Right forelimb (tissue), 1 donor: ENCODE measurements at places on chromosomes 5 and 9.

DNA sequence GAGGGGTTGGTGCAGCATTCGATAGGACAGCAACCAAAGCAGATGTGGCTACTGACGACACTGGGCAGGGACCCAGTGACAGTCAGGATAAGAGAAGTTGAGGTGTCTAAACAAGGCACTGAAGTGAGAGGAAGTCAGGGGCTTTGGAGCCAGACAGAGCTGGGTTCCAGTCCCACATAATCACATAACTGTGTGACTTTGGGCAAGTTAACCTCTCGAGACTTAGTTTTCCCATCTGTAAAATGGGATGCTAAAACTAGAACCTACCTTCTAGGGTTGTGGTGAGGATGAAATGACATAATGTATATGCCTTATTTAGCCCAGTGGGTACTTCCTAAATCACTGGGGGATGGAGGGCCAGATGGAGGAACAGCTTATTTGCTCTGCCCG lies 3.1 kb downstream of the ANGPTL2 start:
- DNase-seq = no peak

GRCh38 chr9:135947582-135947981 lies 13.6 kb downstream of the UBAC1 start:
- DNase-seq = no peak

DNA sequence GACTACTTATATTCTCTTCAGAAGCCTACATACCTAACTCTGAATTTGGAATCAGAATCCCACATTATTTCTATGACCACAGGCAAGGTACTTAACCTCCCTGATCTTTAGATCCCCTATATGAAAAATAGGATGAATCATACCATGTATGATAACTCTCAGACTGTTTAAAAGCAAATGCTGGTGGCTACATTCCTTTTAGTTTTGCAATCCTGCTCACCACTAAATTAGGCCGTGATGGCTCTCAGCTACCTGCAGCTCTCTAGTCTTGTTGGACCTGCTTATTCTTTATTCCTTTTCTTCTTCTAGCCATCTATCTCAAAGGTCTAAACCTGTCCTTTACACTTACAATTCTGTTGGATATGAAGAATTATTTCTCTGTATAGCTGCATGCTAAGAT lies 303.4 kb upstream of the ATP10B start:
- DNase-seq = no peak

GRCh38 chr9:97980479-97980803 lies 2.7 kb upstream of the ANP32B start:
- no peak for DNase-seq

DNA sequence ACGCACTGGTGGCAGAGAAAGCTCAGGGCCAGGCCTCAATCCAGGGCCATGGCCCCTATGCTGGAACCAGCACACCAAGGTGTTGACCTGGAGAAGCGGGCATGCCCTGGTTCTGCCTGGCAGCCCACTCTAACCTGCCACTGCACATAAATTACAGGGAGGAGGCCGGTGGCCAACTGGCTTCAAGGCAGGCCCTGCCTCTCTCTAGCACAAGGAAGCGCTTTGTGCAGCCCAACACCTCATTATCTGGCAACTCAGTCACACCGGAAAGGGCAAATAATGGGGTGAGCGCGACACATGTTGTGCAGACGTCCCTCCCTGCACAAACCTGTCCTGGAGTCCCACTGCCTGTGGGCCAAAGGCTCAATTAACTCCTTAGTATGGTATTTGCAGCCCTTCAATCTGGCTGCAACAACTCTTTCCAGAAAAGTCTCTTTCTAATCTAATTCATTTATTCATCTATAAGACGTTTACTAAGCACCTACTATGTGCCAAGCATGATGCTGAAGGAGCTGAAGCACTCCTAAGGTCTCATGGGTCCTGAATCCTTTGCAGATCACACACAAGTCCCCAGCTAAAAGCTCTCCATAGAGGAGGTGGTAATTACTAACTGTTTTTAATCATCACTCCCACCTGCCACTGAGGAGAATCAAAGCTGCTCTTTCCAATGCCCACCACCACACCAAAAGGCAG lies 24.9 kb downstream of the SHB start:
- no peak for DNase-seq

GRCh38 chr9:32705059-32705458 lies 69.6 kb upstream of the TAF1L start:
- DNase-seq = no peak

GRCh38 chr9:125255781-125256391 lies 5.7 kb upstream of the GAPVD1 start:
- no peak for DNase-seq

GRCh38 chr9:106287091-106287631 lies 575.8 kb upstream of the ZNF462 start:
- peak; percentile 67 for DNase-seq

GRCh38 chr5:68533051-68533450 lies 317.5 kb downstream of the PIK3R1 start:
- no peak for DNase-seq

DNA sequence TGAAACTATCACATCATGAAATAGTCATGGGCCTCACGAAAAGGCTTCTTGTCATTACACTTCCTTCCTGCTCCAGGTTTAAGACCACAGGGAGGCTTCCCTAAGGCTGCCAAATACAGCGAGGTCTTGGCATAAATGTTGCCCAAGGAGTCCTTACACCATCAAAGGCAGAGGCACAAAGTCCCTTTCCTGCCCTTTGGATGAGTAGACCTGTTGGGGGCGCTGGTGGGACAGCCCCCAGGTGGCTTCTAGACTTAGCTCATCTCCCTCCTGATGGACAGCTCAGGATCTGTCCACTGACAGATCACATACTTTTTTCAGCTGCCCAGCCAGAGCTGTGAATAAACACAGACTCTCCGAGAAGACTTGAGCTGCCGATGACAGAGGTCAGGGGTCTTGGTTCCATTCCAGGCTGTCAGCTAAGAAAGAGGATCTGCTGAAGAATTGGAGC lies 15.5 kb upstream of the MEGF9 start:
- no peak for DNase-seq

GRCh38 chr9:27460226-27461023 lies 63.7 kb upstream of the IFNK start:
- no peak for DNase-seq

- DNase-seq = peak; percentile 85
Measured at GRCh38 chr5:10601246-10602030, 37.6 kb downstream of the ANKRD33B start.

GRCh38 chr9:93960221-93960970 lies 5.2 kb upstream of the BARX1 start:
- DNase-seq = no peak

DNA sequence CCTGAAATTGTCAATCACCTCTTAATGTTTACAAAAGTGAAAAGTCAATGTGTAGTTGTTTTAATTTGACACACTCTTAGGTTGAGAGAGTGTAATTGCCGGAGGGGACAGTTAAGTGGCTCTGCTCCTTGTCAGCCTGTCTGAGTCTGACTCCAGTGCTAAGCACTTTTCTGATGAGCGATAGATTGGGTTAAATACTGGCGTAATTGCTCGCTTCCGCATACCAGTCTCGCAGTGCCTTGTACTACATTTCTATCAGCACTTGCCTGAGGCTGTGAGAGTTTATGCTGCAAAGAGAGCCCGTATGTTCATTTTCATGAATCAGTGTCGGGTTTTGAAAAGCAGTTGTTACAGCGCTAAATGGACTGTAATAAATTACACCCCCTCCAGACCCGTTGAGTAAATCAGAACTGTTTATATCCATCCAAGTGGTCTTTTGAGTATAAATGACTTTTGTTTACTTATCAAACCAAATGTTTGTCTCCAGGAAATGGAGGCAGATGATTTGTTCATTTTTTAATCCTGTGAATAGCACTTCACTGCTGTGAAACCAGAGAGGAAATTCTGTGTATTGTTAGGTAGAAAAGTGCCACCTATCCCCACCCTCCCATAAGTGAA lies 41.0 kb upstream of the DMRT3 start:
- no peak for DNase-seq

- DNase-seq = no peak
Measured at GRCh38 chr9:87884578-87885459, 2.1 kb downstream of the SPATA31E1 start.

DNA sequence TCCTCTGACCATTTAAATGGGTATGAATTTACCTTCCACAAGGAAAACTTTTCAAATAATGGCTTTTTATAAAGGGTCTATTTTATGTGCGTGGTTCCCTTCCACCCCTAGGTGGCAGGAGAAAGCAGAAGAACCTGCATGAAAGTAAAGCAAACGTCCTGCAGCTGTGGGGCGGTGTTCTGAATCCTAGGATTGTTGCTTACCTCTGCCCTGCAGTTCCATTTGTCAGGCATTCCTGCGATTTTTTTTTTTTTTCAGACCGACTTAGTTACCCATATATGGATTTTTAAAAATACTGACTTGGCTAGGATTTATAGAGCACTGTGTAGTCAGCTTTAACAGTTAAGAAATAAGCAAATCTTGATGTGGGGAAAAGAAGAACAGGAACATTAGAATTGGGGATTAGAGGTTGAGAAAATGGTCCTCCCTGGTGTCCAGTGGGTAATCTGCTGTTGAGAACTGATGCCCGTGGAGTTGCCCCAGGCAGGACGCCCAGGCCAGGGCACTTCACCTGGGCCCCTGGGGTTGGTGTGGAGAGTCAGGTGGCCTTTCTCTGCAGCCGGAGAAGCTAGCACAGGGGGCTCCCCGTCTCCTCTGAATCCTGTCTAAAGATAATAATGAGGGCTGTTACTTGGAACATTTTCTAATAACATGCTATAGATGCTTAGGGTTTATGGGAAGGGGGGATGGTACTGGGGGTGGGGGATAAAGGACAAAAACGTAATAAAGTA lies 30.4 kb upstream of the LTC4S start:
- DNase-seq = no peak

GRCh38 chr9:3746296-3747275 lies 220.8 kb upstream of the RFX3 start:
- no peak for DNase-seq

DNA sequence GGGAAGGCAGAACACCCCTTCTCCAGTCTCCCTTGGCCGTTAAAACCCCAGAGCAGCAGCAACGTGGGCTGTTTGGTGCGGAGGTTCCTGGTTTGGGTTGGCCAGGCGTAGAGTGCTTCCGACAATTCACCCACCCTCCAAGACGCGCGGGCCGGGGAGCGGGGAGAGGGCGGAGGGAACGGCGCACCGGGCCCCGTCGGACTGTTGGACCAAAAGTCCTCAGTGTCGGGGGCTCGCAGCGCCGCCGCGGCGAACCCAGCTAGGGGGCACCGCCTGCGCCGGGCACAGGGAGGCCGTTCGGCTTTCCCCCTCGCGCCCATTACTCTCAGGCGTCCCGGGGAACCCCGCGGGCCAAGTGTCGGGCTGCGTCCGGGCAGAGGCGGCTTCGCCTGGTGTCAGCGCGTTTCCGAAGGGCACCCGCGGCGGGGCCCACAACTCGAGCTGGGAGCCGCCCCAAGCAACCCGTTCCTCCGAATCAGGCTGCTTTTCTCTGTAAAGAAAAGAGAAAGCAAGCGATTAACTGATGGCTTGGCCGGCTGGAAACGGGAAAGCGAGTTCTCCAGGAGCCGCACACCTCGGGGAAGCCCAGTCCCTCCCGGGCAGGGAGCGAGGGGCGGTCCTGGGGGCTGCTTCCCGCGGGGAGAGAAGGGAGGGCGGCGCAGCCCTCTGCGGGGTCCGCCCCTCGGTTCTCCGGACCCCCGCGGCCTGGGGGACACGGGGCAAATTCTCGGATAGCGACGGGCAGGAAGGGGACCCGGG lies 145.5 kb downstream of the ERCC6L2 start:
- peak; percentile 75 for DNase-seq

DNA sequence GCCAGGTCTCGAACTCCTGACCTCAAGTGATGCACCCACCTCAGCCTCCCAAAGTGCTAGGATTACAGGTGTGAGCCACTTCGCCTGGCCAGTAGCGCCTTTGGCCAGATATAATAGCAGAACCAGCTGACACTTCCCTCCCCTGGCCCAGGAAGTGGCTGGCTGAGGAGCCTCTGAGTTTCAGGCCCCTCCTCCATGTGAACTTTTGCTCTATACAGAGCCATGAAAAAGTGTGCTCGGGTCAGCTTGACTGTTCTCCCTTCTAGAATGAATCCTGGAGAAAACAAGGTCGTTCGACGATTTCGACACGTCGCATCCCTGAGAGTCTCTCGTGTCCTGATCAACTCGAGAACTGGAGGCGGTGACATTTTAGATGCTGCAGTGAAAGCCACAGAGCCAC lies 8.6 kb upstream of the ZDHHC12 start:
- no peak for DNase-seq

DNA sequence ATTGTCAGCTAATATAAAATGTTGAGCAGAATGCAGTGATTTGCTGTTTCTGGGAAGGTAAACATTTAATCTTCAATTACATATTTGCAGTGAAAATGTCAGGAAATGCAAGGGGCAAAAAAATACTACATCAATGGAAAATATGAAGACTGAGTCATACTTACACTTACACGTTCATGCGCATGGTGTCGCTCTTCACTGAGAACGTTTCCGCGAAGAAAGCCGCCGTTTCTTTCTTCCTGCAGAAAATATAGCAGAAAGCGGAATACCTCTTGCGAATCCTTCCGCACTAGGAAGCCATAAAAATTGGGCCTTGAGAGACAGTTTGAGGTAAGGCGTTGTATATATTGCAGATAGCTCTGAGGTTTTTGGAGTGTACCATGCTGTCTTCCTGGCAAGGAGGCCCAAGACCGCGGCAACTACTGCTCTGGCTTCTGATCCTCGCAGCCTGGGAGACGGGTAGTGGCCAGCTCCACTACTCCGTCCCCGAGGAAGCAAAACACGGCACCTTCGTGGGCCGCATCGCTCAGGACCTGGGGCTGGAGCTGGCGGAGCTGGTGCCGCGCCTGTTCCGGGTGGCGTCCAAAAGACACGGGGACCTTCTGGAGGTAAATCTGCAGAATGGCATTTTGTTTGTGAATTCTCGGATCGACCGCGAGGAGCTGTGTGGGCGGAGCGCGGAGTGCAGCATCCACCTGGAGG lies at the start of gene PCDHA13:
Gene PCDHA13 (plus strand): TSS at position 236 of the 702 bp plus-strand sequence. CDS start 145 bp downstream, at position 381.
- no peak for DNase-seq

- DNase-seq = no peak
Measured at GRCh38 chr5:40505031-40505430, 174.7 kb upstream of the PTGER4 start.

GRCh38 chr5:67341478-67341877 lies 144.9 kb upstream of the CD180 start:
- DNase-seq = no peak
